ENCODE measurements at places on chromosomes 7 and 10.

GRCh38 chr10:60714233-60714632 lies 64.0 kb upstream of the CDK1 start:
- DNase-seq, result no peak

DNA sequence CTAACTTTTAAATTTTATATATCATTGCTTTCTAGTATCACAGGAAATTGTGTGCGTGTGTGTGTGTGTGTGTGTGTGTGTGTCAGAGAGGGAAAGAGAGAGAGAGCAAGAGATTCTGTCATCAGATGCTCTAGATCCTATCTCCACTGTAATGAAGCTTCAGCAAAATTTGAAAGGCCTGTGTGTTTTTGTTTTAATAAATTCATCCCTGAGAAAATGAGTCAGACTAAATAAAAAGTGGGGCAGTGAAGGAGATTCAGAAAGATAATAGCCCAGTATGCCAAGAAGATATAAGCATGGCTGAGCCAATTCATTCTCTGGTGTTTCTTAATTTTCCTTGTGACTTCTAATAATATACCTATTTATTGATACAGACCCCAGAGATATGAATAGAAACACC lies 184.2 kb upstream of the TMEM196 start:
- DNase-seq, result no peak

DNA sequence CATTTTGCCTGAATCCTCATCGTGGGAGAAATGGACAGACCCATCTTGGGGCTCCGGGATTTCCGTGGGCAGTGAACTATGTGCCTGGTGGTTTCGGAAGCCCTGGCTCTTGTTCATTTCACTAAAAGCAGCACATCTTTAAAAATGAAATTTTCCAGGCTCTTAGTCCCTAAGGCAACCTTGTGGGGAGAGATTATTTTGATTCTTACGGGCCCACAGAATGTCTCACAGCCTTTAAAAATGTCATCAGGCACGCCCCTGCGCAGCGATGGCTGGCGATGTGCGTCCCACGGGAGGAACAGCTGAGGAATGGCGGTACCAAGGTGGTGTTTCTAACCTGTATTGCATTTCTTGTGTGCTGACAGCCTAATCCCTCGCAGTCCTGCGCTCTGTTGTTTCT lies 189.7 kb downstream of the CCDC3 start:
- no peak for DNase-seq

DNA sequence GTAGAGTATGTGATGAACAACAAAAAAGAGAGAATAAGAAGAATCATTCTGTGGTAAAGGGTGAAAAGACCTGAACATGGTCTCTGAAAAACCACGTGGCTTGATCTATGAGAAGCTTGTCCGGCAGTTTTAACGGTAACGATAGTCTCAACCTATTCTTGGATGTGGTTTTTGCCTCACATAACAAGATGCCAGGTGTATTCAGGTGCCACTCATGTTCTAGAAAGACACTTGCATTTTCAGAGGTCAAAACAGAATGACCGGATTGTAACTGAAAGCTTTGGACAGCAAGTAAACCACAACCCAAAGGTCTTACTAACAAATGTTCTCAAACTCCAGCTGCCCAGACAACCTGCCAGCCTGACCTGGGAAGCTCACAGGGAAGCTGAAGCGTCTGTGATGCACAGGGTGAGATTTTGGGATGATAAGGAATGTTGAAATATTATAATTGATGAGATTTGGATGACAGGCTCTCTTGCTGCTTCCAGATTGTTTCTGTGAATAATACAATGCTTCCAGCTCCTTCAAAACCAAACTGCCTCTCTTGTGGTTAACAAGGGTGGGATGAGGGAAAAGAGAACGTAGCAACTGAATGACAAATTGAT lies 137.4 kb upstream of the GRB10 start:
- DNase-seq, result no peak

GRCh38 chr10:77793831-77794230 lies 132.7 kb downstream of the DLG5 start:
- no peak for DNase-seq

- DNase-seq, result no peak
Observed at GRCh38 chr10:29033311-29033940, 255.4 kb upstream of the LYZL1 start.

Measured in SHP77 treated with DMSO at 0.1 percent for 48 hours (cell line).